ENCODE measurements at places on chromosomes 7 and 10.

DNA sequence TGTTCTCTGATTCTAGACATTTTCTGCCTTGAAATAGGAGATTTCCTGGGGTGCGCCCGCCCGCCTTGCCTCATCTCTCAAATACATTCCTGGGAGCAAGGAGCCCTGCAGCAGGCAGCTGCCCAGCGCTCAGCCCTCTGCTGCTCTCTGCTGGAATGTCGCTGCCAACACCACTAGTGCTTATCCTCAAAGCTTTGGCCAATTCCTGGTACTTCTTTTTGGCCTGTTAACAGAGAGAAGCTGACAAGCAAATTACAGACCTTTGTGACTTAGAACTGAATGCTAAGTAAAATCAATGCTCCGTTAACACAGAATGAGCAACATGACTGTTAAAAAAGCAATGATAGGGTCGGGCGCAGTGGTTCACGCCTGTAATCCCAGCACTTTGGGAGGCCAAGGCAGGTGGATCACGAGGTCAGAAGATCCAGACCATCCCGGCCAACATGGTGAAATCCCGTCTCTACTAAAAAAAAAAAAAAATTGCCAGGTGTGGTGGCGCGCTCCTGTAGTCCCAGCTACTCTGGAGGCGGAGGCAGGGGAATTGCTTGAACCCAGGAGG lies 41.9 kb upstream of the SYPL1 start:
- peak; percentile 75 for DNase-seq

DNA sequence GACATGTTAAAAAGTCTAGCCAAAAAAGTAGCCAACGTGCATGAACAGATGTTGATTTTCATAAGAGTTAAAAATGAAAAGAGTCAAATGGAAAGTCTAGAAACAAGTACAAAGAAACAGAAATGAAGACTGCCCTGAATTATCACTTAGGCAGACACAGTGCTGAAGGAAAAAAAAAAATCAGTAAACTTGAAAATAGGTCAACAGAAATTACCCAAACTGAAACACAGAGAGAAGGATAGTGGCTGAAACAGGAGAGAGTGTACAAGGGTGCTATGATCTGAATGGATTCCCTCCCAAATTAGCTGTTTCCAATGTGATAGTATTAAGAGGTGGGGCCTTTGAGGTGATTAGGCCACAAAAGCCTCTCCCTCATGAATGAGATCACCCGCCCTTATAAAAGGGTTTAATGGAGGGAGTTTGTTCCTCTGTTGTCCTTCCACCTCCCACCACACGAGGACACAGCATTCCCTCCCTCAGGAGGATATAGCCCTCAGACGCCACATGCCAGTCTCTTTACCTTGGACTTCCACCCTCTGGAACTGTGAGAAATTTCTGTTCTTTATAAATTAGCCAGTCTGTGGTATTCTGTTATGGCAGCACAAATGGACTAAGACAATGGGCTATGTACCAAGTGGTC lies 249.7 kb downstream of the AHR start:
- DNase-seq, result peak; percentile 19

- DNase-seq, result no peak
Observed at GRCh38 chr7:77971726-77972125, 173.2 kb downstream of the PHTF2 start.

DNA sequence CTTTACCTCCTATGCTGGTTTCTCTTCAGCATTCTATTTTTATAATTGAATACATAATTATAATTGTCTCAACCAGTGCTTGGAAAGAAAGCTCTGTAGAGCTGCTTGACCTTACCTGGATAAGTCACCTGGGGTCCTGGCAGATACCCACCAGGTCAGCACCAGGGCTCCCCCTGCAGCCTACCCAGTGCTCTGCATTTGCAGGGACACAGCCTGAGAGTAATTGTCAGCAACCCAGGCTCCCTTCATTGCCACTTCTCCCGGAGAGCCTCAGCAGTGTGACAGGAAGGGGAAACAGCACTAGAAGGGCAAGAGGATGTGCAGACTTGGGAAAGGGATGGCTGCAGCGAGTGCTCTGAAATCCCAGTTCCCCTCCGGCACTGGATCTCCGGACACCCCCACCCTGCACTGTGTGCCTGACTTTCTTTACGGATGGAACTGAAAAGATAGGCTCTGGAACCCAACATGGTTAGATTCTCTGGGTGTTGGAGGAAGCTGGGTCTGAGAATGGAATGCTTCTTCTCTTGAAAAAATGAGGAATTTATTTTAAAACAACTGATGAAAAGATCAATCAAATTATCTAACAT lies 11.4 kb upstream of the PAX4 start:
- peak; percentile 33 for DNase-seq

All from activated CD4-positive, alpha-beta T cell treated with anti-CD3 and anti-CD28 coated beads, Interleukin-2, amount 50 U/mL, for 16 hours (primary cell).